Colonic mucosa (tissue), 4 donors: ENCODE measurements at places on chromosomes 5 and 9. TPM values are rescaled to one million over a fixed set of nuclear protein-coding genes. Genes with fewer than 3 reads are reported as not detected.

DNA sequence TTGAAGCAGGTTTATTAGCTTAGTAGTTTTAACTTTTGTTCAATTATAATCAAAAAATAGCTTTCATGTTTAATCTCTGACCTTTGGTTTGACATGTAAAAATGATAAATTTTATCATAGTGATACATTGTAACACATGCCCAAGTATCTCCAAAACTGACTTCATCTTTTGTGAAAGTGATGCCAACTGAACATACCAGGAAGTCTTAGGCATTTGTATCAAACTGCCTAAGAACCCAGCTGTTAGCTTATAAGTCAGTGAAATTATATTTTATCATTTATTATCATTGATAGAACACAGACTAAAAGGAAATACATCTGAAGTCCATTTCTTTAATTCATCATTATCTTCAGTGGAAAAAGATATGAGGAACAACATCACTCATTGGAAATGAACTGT lies 39.1 kb downstream of the NIPBL start:
- no peak for DNase-seq

DNA sequence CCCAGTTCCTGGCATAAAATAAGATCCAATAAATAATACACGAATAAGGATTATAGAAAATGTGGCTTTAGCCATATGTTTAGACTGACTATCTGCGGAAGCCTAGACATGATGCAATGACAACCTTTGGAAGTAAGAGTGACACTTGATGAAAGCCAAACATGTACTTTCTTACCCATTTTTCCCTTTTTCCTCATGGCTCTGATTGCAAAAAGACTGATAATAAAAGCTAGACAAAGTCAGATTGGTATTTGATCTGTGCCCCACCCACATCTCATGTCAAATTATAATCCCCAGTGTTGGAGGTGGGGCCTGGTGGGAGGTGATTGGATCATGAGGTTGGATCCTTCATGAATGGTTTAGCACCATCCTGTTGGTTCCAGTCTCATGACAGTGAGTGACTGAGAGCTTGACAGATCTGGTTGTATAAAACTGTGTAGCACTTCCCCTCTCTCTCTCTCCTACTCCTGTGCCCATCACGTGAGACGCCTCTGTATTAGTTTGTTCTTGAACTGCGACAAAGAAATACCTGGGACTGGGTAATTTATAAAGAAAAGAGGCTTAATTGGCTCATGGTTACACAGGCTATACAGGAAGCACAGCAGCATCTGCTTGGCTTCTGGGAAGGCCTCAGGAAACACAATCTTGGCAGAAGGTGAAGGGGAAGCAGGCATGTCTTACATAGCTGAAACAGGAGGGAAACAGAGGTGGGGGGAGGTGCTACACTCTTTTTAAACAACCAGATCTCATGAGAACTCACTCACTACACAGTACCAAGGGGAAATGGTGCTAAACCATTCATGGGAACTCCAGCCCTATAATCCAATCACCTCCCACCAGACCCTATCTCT lies 243.4 kb upstream of the PIK3R1 start:
- DNase-seq: no peak

DNA sequence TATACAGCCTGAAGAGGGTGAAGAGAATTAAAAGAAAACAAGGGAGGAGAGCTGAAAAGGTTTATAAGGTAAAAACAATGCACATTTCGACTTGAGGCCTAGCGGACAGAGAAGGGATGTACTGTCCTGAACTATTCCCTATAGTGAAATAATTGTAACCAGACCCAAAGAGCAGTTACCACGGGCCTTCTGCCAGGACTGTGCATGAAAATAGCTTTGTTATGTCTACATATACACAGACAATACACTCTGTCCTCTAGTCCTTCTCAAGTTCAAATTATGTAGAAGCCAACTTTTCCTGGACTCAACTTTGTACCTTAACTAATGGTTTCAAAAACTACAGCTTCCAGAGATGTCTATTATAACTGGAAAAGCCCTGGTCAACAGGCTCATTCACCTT lies 223.7 kb downstream of the PCSK5 start:
- no peak for DNase-seq

DNA sequence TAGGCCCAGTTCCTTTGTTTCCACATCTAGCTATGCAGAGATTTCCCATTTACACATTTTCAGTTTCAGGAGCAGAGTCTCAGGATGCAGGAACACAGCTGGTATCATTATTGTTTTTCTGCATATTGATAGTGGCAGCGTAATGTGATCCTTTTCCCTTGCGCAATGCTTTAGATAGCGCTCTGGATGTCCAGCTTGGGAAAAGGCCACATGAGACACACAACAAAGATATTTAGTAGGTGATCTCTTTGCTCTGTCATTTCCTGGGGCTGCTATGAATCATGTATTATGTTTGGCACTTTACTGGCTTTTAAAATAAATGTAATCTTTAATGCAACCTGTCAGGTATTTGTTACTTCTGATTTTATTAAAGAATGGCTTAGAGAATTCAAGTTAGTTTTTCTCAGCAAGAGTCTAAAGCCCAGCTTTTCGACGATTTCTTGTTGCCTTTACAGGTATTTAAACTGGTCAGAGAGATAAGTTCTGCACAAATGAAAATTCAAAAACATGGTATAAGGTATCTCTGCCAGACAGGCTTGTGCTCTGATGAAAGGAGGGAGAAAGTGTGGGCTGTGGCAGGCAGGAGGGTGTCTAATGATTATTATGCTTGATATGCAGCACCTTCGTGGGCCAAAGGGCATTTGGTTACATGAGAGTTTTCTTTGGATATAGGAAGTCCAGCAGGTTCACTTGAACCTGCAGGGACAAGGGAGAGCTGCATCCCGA lies 42.2 kb downstream of the PTTG1 start:
- DNase-seq: no peak

DNA sequence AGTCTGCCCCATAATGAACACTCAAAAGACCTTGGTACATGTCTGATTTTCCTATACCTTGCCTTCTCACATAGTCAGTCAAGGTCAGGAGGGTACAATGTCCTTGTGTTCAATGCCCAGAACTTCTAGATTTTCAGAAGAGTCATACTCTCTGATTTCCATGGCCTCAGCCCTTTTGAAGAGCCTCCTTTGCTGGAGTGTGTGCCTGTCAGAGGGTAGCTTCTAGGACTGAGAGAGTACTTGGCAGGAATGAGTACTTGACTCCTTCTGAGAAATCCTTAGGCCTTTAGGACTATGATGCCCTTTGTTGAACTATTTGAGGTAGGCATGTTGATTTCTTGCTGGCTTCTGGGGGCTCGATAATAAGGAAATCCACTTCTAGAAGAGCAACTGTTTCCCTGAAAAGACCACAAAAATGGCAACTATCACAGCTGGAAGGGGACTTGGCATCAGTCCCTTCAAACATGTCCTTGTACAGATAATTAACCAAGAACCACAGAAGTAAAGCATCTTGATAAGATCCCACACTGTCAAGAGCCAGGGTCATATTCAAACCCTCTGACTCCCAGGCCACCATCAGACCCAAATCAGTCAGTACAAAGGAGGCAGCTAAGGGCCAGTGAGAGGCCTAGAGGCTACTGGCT lies 10.6 kb upstream of the MEGF9 start:
- no peak for DNase-seq

- DNase-seq: no peak
Observed at GRCh38 chr9:92895812-92896436, 18.1 kb upstream of the ZNF484 start.

INSL4 gene
- not detected for total RNA-seq
